ENCODE measurements at places on chromosomes 4 and X.

- DNase-seq = no peak
These were observed 42.1 kb upstream of the ANKRD50 start for GRCh38 chr4:124754681-124755080.

DNA sequence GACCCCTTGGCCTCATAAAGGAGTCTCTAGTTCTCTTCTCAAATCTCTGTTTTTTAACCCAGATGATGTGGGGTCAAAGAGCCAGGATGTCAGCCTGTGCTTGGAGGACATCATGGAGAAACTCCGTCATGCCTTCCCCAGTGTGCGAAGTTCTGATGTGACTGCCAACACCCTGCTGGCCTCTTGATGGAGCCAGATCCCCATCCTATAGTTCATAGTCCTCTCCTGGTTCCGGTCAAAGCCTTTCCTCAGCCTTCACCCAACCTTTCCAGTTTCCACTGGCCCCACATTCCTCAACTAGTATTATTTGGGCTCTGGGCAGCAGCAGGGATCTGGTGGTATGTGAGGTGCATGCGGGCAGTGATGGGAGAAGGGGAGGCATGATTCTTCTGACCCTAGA is 30.7 kb downstream of the TAF7L start:
- DNase-seq = peak; percentile 9

DNA sequence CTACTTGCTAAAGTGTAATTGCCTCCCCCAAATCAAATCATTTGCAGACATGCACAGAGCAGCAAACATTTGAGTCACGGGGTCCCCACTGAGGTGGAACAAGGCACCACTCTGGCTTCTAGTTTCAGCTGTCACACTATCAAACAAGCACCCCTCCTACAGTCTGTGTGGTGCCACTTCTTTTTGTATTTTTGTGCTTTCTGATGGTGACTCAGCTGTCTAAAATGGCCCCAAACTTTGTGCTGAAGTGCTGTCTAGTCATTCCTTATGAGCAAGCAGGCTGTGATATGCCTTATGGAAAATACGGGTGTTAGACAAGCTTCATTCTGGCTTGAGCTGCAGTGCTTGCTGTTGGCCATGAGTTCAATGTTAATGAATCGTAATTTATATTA is 15.4 kb downstream of the IGFBP7 start:
- DNase-seq = peak; percentile 72

- DNase-seq = no peak
These were observed 3.9 kb upstream of the CDK16 start for GRCh38 chrX:47214435-47215077.

DNA sequence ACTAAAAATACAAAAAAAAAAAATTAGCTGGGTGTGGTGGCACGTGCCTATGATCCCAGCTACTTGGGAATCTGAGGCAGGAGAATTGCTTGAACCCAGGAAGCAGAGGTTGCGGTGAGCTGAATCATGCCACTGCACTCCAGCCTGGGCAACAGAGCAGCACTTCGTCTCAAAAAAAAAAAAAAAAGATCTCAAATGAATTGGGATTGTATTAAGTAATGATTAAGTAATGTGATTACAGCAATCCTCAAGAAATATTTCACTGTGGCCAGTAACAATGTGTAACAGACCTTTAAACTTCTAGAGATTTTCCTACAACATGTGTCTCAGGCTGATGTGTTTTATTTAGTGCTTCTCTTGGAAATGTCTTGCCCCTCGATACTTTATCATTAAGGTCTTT is 46.8 kb downstream of the PKD2 start:
- no peak for DNase-seq

- peak; percentile 71 for DNase-seq
These were observed 23.7 kb upstream of the FAM47B start for GRCh38 chrX:34918856-34919255.

- DNase-seq = no peak
These were observed 45.8 kb downstream of the DCLK2 start for GRCh38 chr4:150123796-150124677.

GRCh38 chr4:126595643-126596042 is 1037.1 kb upstream of the INTU start:
- DNase-seq = no peak

DNA sequence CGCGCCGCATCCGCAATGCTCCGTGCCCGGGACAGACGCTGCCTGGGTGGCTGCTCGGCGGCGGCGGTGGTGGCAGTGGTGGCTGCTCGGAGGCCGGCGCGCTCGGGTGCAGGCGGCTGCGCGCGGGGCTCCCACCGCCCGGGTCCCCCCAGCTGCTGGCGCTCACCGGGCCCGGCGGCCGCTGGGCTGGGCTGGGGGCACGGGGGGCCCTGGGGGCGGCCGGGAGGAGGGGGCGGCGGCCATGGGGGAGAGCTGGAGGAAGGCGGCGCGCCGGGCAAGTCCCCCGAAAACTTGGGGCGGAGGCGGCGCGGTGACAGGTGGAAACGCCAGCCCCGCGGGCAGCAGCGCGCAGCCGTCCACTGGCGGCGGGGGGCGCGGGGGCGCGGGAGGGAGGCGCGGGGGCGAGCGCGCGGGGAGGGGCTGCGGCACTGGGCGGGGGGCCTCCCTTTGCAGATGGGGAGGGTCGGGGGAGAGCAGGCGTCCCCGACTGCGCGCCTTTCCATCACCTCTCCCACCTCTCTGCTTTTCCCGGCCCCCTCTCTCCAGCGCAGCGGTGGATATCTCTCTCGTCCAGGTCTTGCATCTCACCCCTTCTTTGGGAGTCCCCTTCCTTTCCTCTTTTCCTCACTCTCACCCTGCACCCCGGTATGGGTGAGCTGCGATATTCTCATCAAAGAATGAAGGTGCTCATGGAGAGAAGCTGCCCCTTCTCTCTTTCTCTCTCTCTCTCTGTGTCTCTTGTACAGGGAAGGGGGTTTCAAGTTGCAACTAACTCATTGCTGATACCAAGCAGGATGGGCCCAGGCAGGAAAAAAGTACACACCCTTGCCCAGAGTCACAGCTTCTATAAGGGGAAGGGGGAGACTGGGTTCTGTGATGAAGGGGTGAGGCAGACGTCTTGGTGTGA is 83.7 kb upstream of the DHRSX start:
- DNase-seq = no peak

- DNase-seq = no peak
These were observed 26.9 kb downstream of the C4orf46 start for GRCh38 chr4:158644760-158645159.

DNA sequence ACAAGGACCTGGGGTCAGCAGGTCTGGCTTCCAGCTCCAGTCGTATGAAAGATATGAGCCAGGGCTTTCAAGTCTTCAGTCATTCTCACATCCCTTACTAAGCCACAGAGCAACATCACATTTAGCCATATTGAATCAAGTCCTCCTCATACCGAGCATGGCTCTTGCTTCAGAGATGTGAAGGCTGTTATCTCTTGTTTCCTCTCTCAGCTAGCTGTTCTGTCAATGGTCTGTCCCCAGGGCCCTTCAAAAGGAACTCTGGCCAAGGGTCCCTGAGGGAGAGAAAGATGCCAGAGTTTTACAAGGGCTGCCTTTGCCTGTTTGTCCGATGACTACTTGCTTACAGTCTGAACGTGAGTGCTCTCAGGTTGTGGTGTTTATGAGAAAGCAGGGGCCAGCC is 30.5 kb downstream of the DOCK11 start:
- no peak for DNase-seq

DNA sequence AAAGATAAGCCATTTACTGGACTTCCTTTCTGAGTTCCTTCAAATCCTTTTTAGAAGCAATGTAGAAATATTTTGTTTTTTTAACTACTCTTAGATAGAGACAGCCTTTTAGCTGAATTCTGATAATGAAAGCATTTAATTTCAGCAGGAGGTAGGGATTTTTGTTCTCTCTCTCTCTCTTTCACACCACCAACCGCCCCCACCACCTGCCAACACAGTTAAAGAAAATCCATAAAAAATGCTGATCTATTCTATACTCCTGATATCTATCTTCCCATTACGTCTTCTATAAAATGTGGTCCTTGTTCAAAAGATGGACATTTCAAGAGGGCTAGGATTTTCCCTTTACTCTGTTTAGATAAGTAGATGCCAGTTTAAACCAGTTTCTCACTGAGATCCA is 104.5 kb downstream of the DCLK2 start:
- DNase-seq = no peak

DNA sequence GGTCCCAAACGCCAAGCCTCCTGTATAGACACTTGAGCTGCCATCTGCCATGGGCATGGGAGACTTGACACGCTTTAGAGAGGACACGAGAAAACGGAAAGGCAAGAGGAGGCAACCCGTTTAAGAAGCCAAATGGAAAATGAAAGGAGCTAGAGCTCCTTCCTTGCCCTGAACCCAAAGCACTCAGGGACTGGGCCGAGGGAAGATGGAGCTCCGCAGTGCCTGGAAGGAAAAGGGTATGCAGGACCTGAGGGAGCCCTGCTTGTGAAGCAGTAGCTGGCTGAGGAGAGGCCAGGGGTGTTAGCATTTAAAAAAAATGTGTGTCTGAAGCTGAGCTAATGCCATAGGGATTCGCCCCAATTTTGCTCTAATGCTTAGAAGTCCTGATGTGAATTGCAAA is 15.1 kb downstream of the MCF2 start:
- no peak for DNase-seq

GRCh38 chrX:66625525-66625924 is 13.4 kb downstream of the EDA2R start:
- DNase-seq = no peak

DNA sequence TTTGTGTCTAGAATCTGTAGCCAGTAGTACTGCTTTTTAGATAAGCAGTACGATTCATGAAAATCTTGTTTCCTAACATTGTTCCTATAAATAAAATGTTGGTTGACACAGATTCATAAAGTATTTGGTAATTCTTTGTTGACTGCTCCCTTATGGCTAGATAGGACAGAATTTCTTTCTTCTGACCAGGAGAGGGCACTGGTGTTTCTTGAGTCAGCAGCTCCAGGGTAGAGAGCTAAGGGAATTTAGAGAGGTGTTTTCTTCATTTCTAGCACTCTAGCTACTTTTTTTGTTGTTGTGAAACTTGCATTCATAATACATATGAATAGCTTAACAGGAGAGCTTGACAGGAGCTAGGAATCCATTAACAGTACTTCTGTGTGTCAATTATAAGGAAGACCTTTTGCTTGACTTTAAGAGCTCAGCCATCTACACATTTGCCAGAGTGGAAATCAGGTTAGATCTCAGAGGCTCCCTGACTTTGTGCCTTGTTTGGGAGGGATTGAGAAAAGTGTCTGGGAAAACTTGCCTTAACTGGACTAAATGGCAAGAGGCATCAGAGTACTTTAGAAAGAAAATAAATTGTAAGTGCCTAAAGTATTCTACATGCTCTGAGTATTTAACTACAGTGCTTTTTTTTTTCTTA is 756.1 kb downstream of the SH3BGRL start:
- DNase-seq = no peak

- DNase-seq = no peak
These were observed 250.9 kb downstream of the TENM3 start for GRCh38 chr4:182494103-182494502.

DNA sequence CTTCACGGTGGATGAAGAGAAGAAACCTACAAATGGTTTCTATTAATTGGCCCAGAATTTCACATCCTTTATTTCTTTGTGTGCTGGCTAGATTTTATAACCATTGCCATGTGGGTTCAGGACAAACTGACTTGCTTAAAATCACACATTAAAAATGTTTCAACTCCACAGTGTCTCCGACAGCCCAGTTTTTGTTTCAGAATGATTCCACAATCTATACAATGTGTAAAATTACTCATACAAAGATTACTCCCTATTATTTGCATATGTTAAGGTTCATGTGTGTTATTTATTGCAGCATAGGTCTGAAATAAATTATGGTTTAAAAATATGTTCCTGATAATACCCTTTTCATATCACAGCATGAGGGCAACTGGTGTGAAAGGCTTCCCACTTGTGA is 20.6 kb downstream of the DCHS2 start:
- no peak for DNase-seq

GRCh38 chr4:128635141-128635954 is 174.2 kb upstream of the JADE1 start:
- peak; percentile 97 for DNase-seq

DNA sequence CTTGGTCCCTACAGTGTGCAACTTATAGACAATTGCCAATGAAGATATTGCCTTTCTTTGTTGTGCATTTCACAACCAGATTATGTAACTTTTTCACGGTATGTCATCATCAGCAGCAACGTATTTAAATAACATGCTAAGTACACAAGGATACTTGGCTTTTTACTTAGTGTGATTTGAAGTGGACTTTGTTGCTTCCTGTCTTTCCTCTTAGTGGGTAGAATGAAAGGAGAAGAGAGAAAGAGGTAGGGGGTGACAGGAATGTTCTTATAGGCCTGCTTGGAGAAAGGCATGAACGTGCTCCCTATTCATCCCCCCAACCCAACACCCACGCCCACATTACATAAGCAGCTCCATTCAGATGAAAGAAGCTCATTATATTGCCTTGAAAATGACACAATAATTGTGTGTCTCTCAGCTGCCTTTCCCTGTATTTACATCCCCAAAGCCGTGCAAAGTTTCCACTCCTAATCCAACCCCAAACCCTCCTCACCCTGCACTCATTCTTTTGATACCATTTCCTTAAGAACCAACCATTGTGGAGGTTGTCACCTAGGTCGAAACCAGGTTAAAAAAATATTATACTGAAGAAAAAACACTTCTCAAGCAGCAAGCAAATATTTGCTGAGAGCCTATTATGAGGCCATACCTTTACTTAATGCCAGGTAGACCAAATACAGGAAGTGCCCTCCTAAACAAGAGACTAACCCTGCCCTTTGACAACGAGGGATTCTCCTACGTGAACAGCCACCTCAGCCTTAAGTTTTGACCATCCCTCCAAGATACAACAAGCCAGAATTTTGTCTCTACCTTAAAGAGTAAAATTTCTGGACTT is 25.2 kb upstream of the GK start:
- DNase-seq = no peak

DNA sequence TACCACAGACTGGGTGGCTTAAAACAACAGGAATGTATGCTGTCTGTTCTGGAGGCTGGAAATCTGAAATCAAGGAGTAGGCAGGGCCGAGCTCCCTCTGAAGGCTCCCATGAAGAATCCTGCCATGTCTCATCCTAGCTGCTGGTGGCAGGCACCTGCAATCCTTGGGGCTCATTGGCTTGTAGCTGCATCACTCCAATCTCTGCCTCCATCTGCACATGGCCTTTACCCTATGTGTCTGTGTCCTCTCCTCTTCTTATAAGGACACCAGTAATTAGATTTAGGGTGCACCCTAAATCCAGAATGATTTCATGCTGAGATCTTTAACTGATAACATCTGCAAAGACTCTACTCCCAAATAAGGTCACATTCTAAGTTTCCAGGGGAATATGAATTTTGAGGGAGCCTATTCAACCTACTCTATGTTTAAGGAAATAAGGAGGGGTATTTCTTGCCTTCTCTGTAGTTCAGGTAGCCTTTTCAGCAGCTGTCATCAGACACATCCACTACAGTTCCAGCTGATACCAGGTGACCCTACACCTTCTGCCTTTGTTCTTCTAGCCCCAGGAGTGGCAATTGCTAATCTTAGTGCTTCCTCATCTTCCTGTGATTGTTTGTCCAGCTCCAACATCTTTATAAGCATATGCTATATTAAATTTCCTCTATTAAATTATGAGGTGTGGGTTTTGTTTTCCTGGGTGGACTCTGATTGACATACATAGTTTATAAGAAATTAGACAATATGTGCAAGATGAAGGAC is 295.1 kb upstream of the TAPT1 start:
- no peak for DNase-seq

Measured in fibroblast of pulmonary artery (primary cell).